ENCODE measurements at places on chromosomes 12 and 14.
A peak's percentile ranks its signal among the peaks of the same experiment; 100 is the strongest.

DNA sequence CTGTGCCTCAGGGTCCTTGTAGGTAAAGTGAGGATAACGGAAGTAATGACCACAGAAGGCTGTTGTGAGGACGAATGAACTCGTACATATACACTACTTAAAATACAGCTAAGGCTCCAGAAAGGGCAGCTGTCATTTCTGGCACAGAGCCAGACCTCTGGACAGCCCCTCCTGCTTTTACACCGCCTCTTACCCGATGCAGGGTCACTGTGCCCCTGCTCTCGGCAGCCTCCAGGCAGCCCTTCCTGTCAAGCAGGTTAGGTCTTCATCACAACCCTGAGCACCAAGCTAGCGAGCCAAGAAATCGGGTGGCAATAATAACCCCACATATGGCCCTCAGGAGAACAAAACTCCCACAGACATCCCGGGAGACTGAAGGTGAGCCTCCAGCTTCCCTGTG lies 8.5 kb downstream of the TMEM229B start:
- no peak for DNase-seq

GRCh38 chr14:35365130-35366055 lies 39.2 kb downstream of the NFKBIA start:
- peak; percentile 56 for DNase-seq

DNA sequence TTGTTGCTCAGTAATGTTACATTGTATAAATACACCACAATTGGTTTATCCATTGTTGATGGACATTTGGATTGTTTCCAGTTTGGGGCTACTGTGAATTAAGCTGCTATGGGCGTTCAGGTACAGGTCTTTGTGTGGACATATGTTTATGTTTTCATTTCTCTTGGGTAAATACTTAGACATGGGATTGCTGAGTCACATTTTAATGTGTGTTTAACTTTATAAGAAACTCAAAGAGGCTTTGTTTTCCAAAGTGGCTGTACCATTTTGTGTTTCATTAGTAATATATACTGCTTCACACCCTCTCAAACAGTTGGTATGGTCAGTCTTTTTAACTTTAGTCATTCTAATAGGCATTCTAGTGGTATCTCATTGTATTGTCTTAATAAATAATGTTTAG lies 225.0 kb downstream of the SPTSSA start:
- DNase-seq, result no peak

GRCh38 chr14:55773984-55774545 lies 194.1 kb downstream of the KTN1 start:
- no peak for DNase-seq

DNA sequence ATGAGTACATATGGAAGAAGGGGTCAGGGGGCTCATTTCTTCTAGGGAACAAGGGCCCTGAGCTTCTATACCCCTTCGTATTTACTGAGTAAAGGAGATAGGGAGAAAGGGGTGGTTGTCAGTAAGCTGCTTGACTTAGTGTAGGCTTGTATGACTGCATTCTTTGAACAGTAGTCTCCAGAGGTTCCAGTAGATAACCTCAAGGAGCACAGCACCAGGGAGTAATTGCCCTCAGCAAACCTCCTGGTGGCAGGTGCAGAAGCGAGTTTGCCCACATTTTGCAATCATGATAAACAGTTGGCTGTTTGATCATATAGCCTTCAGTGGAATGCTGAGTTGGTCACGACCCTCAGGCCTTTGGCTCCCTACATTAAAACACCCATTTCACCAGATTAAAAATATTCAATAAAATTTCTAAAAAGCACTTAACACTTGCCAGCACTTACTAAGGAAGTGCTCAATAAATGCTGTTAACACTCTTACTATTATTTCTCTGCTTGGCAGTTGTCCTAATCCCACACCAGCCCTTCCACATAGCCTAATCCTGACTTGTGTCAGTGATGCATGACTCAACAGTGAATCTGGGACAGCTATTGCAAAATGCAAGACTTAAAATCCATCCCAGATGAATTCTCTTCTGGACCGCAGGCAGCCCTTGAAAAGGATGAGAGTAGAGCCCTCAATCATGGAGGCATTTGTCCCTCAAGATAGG lies 3.7 kb upstream of the DHRS4L2 start:
- no peak for DNase-seq

DNA sequence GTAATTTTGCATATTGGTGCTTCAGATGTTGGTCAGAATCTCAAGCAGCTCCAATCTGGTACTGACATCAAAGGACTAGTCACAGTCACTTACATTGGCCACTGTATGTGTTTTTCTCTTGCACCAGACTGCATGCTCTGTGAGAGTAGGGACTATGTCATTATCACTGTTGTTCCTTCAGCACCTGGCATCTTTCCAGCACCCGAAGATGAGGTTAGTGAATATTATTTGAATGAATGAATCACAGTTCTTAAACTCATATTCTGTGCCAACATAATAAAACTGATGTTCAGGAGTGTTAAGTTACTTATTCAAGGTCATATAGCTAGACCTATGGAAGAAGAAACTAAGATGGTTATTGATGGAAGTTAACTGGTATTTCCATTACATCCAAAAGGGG lies 204.5 kb upstream of the TBX3 start:
- no peak for DNase-seq

DNA sequence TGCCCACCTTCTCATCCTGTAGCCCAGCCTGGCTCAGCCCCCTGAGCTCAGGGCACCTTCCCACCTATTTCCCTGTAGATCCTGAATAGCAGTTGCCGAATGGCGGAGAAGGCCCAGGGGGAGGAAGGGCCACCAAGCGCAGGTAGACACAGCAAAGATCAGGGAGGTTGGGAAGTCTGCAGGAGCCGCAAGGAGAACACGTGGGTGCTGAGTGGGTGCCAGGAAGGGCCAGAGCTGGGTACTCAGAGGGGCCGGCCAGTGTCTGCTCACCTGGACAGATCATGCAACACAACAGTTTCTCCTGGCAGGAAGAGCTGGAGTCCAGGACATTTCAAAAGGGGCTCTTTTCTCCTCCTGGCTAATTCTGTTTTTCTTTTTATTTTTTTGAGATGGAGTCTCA lies 30.6 kb downstream of the CHGA start:
- no peak for DNase-seq

DNA sequence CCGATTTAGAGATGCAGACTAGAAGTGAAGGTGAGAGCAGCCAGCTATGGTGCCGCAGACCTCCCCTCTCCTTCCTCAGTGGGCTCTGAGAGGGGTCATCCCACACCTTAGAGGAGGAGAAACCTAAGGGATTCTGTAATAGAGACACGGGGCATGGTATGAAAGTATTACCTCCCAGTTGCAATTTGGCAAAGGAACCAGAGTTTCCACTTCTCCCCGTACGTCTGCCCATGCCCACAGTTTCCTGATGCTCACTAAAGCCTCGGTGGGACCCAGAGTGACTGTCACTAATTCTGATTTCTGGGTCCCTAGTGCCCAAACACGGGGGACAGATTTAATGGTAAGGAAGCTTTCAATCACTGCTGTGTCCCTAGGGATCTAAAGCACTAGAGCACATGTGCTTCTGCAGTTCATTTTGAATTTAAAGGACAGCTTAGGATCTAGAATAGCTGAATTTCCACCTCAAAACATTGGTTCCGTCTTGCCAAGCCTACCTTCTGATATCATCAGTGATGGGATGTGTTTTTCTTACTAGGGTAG lies 44.1 kb downstream of the DAD1 start:
- DNase-seq, result no peak

DNA sequence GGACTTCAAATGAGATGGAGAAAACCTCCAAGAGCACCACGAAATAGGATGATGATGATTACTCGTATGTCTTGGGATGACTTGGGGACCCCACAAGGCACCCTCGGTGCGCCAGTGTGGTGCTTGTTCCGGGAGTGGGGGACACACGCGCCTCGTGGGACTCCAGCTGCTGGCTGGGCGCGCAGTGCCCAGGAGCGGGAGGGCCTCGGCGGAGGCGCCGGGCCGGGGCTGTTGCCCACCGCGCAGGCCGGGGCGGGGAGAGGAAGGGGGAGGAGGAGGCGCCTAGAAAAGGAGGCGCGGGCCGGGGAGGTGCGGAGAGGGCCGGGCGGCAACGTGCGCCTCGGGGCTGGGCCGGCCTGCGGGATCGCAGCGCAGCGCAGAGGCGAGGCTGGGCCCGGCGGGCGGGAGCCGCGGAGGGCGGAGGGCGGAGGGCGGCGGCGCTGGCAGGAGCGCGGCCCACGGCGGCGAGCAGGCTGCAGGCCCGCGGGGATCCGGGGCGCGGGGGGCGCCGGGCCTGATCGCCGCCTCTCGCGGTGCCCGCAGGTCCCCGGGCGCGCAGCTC lies at the start of gene RFLNA:
Gene RFLNA (plus strand): TSS at position 314 of the 562 bp plus-strand sequence. CDS start 337 bp downstream, outside the sequence.
- DNase-seq, result peak; percentile 33

- DNase-seq, result no peak
Observed at GRCh38 chr14:26170885-26171284, 426.9 kb downstream of the NOVA1 start.

DNA sequence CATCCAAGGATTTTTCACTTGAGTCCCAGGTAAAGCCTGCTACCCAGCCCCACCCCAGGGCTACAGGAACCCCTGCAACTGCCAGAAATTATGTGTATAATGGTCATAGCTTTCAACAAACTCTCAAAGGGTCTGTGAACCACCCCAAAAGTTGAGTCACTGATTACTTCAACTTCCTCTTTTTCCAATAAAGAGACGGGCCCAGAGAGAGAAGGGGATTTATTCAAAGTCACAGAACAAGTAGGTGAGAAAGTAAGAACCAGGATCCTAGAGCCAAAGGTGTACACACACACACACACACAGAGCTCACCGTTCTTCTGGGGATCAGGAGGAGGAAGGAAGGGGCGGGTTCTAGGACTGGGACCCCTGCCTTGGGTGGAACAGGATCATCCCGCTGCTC lies 4.8 kb upstream of the ITPK1 start:
- no peak for DNase-seq

- DNase-seq, result no peak
Observed at GRCh38 chr14:25765909-25766308, 716.0 kb upstream of the STXBP6 start.

DNA sequence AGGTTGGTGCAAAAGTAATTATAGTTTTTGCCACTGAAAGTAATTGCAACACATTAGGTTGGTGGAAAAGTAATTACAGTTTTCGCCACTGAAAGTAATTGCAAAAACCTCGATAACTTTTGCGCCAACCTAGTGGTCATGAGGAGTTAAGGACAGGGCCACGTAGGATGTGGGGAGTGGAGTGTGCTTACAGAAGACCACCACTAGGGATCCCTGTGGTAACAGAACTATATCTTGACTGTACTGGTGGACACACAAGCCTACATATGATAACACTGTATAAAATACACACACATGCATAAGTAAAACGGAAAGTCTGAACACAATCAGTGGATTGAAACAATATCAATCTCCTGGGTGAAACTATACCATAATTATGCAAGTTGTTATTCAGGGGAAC lies 187.4 kb upstream of the ABCD2 start:
- DNase-seq, result no peak

GRCh38 chr12:110906985-110907384 lies 13.4 kb downstream of the MYL2 start:
- DNase-seq, result no peak

DNA sequence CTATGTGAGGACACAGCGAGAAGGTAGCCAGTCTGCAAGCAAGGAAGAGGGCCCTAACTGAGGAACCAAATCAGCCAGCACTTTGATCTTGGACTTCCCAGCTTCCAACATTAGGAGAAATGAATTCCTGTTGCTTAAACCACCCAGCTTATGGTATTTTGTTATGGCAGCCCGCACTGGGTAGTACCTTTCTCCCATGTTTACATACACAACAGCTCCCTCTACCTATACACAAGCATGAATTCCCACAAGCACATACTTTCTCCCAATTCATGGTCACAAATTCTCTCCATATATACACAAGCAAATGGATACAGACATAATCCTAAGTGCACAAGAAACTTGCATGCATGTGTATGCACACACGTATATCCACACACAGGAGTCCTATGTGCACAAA lies 7.4 kb downstream of the ITGB7 start:
- no peak for DNase-seq

DNA sequence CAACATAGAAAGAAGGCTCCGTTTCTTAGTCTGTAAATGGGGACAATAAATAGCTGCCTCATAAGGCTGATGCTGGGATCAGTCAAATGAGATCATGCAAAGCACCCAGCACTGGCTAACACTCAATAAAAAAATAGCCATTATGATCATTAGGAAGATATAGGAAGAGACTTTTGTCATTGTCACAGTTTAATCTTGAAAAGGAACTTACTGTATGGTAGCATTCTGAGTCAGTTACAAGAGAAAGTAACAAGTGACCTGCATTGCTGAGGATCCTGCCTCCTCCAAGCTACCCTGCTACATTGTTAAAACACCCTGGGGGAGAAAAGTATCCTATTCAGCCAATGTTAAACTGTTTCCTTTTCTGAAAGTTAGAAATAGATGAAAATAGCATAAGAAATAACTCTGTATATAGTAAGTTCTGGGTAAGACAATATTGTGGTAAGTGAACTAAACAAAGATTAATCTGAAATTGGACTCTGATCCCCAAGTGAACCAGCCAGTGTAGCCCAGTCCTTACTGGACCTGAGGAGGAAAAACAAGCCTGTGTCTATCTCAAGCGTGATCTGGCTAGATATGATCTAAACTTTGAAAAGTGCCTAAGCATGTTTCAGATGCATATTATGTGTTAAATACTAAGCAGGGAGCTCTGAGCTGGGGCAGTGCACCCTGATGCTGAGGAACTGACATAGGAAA lies 3.6 kb upstream of the NUDT4 start:
- DNase-seq, result no peak

DNA sequence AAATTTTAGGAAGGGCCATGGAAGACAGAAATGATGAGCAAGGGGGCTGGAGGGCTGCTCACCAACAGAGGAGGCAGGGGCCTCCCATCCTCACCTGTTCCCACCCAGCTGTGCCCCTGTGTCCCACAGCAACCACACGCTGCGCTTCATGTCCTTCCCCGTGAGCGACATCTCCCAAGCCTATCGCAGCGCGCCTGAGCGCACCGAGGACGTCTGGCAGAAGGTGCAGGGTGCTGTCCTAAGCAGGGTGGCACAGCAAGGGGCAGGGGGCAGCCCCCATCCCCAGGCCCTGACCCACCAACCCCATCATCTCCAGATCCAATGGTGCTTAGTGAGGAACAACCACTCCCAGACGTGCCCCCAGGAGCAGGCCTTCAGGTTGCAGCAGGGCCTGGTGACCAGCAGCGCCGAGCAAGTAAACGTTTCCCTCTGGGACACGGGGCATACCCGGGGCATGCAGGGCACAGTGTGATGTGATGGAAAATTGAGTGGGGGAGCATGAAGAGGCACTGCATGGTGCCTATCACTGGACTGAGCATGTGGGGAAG lies 8.1 kb downstream of the CARMIL3 start:
- DNase-seq, result no peak

All from ovary (tissue), 10 donors.